ENCODE measurements at places on chromosomes 16 and 17.

GRCh38 chr16:86220561-86220960 is 289.8 kb upstream of the FOXF1 start:
- DNase-seq, result no peak

GRCh38 chr17:48413613-48414405 is 16.2 kb downstream of the SKAP1 start:
- no peak for DNase-seq

DNA sequence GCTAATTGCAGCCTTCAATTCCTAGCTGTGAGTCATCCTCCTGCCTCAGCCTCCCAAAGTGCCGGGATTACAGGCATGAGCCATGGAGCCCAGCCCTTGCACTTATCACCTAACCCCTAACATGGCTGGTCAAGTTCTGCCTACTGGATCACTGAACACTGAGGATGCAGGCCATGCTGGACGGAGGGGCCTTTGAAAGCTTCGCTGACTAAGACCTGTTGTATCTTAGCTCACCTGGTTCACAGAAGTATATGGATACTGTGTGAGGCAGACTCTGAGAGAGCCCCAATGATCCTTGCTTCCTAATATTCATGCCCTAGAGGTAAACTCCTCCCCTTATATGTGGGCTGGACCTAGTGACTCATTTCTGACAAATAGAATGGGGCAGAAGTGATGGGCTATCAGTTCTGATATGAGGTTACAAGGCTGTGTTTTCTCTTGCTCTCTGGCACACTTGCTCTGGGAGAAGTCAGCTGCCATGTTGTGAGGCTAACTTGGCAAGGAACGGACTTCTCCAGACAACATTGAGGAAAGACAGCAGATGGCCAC is 11.7 kb upstream of the TMIGD1 start:
- DNase-seq, result no peak

DNA sequence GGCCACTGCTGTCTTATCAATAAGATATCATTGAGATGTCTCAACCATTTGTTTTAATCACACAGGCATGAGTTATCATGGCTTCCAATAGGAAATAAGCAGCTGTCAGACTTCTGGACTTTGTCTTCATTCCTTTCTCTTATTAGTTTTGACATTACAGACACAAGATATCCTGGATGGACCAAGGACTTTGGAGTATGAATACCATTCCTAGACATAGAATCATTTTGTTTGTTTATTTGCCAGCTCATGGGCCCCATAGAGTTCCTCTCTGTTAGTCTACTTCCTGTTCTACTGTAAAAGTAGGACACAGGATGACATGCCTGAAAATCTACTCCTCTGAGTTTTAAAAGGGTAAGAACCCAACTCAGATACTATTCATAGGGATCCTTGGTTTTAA is 77.7 kb upstream of the KCNJ16 start:
- DNase-seq, result no peak

GRCh38 chr16:30570636-30571444 is 674 bp downstream of the ZNF688 start:
- DNase-seq, result no peak

- no peak for DNase-seq
Measured at GRCh38 chr16:87486713-87487247, 6.0 kb downstream of the ZCCHC14 start.

- DNase-seq, result no peak
Measured at GRCh38 chr16:12995721-12996372, 94.4 kb downstream of the SHISA9 start.

- no peak for DNase-seq
Measured at GRCh38 chr17:77254951-77255825, 114.4 kb downstream of the SEC14L1 start.

DNA sequence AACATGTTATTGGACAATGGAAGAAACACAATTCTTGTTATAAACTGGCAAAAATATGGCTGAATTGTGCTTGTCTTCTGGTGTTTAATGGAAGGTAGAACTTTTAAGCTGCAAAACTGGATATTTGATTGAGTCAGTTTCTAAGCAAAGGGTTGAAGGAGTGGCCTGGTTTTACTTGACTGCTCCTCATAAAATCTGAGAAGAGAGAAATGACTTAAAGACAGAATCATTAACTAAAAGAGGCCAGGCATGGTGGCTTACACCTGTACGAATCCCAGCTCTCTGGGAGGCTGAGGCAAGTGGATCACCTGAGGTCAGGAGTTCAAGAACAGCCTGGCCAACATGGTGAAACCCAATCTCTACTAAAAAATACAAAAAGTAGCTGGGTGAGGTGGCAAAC is 770.7 kb downstream of the CDH11 start:
- DNase-seq, result no peak

- DNase-seq, result no peak
Measured at GRCh38 chr17:18364166-18364565, 816 bp upstream of the SHMT1 start.

GRCh38 chr17:55845385-55845784 is 94.5 kb downstream of the PCTP start:
- DNase-seq, result no peak

GRCh38 chr16:31006086-31006385 is 4.4 kb downstream of the STX1B start:
- DNase-seq, result no peak

DNA sequence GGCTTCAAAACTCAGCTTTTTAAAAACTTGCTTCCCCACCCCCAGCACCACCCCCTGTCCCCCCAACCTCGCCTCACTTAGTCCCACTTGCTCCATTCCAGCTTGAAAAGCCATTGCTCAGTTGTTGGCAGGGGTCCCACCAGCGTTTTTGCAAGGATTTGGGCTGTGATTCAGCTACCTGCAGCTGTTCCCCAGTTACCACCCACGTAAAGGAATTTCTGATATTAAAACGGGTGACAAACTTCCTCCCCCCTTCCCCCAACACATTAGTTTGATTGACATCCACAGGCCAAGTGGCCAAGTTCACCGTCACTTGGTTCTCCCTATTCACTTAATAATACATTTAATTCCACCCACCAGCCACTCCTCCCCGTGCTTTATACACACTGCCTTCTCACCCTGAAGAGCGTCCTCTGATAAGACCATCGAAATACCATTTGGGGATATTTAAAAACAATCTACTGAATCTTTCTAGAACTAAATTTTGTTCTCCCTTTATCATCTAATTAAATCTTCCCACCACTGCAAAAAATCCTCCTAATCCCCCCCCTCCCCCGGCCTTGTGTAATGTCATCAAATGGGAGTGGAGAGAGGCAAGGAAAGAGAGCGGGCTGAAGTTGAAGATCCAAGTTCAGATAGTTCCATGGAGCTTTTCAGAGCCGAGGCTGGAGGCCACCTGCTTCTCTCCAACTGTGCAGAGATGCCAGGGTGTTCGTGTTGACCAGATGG is 55.1 kb downstream of the SOX9 start:
- no peak for DNase-seq

DNA sequence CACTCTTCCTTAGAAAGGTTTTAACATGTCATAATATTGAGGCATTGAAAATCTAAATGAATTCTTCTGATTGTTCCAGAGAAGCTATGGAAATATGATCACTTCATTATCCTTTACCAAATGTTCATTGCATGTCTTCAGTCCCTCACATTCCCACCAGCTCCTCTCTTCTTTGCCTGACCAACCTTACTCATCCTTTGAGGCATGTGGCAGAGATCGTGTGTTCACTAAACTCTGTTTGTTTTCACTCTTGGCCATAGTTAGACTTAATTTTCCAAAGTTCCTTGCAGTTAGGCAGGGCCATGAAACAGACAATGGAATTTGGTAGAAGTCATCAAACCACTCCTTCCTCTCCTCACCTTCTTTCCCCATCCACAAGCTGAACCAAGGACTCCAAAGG is 266.5 kb upstream of the HSBP1 start:
- DNase-seq, result no peak

DNA sequence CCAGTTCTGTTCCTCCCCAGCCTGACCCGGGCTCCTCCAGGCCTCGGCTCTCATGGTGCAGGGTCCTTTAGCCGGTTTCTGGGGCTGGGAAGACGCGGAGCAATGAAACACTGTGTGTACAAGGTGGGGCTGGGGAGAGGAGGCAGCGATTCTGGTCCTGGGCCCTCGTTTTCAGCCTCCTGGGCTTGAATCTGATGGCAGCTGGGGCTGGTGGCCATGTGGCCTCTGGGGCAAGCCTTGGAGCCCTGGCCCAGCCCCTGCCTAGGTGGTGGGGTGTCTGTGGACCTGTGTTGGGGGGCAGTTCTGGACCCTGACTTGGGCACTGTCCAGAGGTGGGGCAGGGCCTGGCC is 4.1 kb downstream of the FOXJ1 start:
- no peak for DNase-seq

- DNase-seq, result peak; percentile 78
Measured at GRCh38 chr16:89917773-89918452, 749 bp upstream of the MC1R start.

DNA sequence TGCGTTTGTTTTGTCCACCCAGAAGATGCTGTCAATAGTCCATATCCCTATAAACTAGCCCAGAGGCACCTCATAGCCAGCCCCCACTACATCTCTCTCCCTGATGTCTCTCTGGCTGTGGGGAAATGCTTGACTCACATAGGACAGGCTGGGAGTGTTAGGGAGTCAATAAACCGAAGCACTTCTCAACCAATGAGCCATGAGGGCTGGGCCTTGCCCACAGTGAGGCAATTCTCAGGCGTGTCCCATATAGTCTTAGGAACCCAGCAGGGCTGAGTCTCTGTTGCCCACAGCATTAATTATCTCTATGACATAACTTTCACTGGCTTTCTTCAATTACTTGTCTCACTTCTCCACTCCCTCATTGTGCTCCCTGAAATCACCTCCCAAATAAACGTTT is 387.3 kb upstream of the CDH11 start:
- no peak for DNase-seq

- DNase-seq, result no peak
Measured at GRCh38 chr17:30580916-30581315, 103.7 kb downstream of the GOSR1 start.

Data from activated naive CD4-positive, alpha-beta T cell treated with Interleukin-2 at 50 U/mL for 16 hours (primary cell).